ELR (cell line): ENCODE measurements at places on chromosomes 4 and X.

DNA sequence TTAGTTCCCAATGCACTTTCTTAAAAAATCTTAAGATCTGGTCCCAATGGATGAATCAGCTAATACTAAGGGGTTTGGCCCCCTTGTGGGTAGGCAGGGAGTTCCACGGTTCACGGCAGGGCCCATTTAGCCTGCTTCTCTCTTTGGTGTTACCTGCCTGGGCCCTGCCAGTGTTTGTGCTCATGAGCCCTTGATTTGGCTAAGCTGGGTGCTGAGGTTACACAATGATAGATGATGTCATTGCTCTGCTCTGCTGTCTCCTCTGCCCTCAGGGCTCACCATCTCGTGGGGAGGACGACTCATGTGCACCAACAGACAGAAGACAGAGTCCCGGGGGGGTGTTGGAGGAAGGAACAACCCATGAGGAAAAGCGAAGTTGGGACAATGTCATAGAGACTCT is 24.4 kb downstream of the RTL5 start:
- DNase-seq = peak; percentile 69

- DNase-seq = peak; percentile 53
These were observed 739 bp downstream of the LARP1B start for GRCh38 chr4:128061566-128062536.

- DNase-seq = no peak
These were observed 3.7 kb downstream of the CRMP1 start for GRCh38 chr4:5889002-5889696.

DNA sequence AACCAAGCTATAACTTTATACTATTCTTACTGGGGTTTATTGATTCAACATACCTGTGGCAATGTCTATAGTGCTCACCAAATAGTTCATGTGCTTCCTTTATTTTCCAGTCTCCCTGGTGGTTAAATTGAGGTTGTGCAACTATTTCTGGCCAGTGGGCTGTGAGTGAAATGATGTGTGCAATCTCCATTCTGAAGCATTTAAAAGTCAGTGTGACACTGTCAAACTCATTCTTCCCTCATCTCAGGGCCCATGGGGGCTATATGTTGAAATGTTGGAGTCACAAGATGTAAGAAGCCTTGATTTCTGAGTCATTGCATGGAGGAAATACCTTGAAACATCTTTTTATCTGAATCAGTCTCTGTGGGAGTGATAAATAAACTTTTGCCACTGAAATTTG is 414.3 kb upstream of the RPS6KA3 start:
- DNase-seq = peak; percentile 1

DNA sequence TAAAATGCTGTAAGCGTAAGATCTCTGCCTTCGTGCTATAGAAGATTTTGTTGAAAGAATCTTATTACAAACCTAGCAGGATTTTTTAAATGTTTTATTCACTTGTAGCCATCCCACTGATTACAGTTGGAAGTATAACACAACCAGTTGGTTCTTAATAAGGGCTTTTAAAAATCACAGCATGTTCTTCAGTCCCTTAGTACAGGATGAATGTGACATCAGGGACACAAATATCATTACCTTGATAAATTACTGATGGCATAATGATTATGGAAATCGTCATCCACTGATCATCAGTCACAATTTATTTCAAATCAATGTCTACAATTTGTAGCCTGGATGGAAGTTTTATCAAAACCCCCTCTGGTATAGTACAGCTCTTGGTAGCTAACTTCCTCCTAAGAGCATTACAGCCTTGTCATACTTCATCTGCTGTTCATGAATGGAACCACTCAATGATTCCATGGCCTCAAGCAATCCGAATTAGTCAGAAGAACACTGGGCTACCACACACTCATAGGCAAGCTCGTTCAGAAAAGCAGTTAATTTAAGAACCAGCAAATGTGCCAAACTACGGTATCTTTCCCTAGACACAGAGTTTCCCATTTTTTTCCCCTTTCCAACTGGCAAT is 389.2 kb upstream of the TENM3 start:
- DNase-seq = peak; percentile 17

DNA sequence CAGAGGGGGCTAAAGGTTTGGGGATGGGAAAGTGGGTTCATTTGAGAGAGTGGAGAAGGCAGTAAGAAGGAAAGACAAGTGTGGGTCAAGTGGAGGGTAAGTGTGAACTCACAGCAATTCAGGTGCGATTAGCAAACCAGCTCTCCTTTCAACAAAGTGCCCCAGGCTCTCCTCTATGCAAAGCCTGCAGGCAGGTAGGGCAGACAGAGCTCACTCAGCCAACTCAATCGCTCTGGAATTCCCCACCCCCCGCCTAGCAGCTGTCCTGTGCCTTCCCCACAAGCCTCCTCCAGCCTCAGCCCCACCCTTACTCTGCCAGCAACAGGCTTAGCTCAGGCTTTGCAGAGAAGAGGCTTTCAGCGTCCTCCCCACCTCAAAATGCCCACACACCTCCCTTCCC is 14.8 kb upstream of the MAMLD1 start:
- no peak for DNase-seq

GRCh38 chr4:24426557-24426956 is 157.8 kb downstream of the DHX15 start:
- no peak for DNase-seq

GRCh38 chr4:108398316-108398715 is 222.1 kb upstream of the RPL34 start:
- DNase-seq = no peak

DNA sequence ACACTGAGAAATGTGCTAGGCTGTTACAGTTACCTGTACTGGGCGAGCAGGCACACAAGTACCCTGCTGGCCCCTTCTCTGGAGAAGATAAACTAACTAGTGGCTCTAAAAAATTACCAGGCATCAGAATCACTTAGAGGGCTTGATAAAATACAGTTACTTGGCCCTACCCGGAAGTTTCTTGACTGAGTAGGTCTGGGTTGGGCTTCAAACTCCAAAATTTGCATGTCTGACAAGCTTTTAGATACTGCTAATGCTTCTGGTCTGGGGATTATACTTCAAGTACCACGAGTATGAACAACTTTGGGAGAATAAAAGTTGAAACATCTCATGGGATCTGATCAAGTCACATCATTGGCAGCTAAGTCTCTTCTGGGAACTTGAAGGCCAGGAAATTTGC is 30.8 kb downstream of the CEP135 start:
- DNase-seq = no peak

DNA sequence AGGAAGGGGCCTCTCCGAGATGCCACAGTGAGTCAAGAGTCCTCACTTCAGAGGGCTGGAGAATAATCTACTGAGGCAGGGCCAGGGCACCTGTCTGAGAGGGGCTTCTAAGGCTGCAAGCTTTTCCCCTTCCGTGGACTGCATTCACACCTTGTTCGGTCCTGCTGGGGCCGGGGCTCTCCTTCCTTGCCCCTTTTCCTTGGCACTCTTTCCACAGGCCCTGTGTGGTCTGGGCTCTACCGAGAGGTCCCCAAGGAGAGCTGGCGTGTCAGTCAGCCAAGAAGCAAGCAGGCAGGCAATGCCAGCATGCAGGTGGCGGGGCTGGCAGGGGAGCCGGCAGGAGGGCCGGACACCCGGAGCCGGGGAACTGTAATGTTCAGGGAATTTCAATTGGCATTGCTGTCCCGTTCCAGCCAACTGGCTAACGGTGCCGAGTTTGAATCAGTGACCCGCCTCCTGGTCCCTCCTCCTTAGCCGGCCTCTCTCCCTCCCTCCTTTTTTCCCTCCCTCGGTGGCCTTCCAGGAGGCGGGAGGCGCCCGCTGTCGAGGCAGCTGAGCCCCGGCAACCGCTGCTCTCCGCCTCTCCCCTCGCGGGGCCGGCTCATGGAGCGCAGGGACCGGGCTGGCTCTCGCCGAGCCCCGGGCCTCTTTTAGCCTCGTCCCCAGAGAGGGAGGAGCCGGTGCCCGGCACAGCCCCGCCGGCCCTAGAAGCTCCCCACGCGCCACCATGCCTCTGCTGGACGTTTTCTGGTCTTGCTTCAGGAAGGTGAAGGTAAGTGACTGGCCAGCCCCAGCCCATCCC is at the start of gene STARD8:
STARD8 (plus strand) TSS at position 511 of the 802 bp plus-strand sequence; CDS start at position 728, 217 bp downstream.
- peak; percentile 71 for DNase-seq

DNA sequence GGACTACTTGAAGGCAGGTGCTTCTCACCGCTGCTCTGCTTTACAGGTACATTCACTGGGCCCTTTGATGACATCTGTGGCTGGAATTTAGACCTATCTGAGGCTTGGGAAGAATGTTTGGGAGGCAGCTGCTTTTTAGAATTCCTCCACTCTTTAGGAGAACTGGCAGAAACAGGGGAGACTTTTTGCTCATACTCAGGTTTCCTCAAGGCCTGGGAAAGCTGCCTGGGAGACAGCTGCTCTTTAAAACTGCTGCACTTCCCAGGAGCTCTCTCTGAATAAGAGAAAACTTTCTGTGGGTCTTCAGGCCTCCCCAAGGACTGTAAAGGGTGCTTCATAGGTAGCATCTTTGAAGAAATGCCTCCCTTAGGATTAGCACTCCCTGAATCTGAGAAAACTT is 14.3 kb downstream of the CT47C1 start:
- no peak for DNase-seq

DNA sequence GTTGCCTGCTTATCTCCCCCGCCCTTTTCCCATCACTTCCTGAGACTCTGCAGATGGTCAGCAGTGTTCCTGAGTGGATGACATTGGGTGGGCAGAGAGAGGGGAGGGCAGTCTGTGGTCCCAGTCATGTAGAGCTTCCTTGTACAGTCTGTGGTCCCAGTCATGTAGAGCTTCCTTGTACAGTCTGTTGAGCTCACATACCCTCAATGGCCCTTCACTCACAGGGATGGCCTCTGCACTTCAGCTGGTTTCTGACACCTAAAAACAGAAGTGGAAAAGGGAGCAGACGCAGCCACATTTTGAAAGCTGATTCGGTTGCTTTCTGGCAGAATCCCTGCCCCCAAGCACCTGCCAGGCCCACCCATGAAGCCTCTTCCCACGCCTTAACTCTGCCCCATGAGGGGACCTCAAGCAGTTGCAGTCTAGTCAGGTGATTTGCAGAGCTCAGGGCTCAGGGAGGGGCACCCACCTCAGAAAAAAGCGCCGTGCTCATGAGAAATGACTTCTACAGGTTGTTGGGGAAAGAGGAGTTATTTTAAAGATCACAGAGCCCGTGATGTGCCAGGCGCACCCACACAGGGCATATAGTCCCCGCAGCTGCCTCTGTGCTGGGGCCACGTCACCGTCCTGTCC is 3.6 kb upstream of the TMEM271 start:
- DNase-seq = no peak

- DNase-seq = no peak
These were observed 152.2 kb downstream of the NHS start for GRCh38 chrX:17527135-17527701.

DNA sequence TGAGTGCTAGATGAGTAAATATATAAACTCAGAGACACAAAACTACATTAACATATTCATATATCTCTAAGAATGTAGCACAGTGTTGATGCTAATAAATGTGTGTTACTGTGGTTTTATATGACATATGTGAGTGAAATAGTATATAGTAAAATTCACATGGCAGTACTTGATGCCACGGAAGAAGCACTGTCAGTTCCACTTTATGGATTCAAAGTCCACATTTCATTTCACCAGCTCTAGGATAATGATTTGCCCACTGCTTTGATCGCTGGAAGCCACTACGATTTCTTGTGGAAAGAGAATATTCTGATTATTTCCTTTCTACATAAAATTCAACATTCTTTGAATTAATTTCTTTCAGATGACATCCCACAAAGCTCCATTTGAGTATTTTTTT is 181.2 kb downstream of the GBA3 start:
- no peak for DNase-seq

GRCh38 chr4:111945014-111945413 is 200.2 kb upstream of the FAM241A start:
- DNase-seq = no peak

GRCh38 chr4:2340272-2341061 is 78.0 kb downstream of the ZFYVE28 start:
- DNase-seq = no peak

GRCh38 chr4:3683077-3683743 is 83.0 kb upstream of the ADRA2C start:
- DNase-seq = no peak

DNA sequence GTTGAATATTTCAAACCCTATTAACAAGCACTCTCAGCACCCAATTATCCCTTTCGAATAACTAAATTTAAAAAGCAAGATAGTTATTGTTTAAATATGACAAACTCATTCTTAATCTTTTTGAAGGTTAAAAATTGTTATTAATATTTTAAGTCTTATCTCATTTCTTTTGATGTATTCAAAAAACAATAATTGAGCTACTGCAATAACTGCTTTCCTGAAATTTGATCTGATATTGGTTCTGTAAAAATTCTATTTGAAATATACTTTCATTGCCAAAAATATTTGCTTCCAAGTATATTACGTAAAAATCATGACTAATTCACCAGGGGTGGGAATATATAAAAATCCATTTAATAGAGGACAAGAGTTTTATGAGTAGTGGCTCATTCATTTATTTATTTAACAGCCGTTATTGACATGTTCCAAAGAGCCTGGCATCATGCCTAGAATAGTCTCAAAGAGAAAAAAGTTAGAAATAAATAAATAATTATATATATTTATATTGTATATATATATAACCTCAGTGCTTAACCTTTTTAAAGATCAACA is 34.4 kb downstream of the GLRA3 start:
- peak; percentile 48 for DNase-seq

- DNase-seq = no peak
These were observed 113.2 kb downstream of the MID1 start for GRCh38 chrX:10507181-10507580.

DNA sequence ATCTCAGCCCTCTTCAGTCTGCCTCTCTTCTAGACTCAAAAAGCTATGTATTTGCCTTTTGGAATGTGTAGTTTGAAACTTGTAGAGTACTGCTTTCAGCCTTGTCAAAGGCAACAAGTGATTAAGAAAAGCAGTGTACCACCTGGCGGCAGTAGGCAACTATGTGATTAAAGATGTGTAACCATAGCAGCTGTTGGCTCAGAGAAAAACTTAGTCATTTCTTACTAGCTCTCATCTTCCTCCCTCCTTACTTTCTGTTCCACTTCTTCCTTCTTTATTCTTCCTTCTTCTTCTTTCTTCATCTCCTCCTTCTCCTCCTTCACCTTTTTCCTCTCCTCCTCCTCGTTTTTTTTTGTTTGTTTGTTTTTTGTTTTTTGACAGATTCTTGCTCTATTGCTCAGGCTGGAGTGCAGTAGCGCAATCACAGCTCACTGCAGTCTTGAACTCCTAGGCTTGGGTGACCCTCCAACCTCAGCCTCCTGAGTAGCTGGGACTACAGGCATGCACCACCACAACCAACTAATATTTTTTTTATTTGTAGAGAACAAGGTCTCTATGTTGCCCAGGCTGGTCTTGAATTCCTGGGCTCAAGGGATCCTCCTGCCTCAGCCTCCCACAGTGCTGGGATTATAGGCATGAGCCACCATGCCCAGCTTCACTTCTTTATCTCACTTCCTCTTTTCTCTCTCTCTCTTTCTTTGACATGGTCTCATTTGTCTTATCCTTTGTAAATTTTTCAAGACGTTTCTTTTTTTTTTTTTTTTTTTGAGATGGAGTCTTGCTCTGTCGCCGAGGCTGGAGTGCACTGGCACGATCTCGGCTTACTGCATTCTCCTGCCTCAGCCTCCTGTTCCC is 32.6 kb downstream of the ABHD18 start:
- peak; percentile 73 for DNase-seq

DNA sequence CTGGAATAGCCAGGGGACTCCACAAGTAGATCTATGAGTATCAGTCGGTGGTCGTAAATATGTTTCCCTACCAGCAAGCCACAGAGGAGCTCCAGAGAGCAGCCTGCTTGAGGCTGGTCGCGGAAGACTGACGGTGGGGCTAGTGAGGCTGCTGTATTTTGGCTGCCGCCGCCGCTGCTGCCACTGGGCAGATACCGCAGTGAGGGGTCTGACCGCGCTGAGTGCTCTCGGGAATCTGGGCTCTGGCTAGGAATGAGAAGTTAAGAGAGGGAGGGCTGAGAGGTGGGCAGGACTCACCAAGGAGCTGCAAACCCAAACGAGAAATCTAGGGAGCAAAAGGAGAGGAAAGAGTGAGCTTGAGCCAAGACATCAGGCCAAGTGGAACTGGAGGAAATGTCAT is at the start of gene EXOC1L:
EXOC1L (plus strand) TSS at position 157 of the 400 bp plus-strand sequence; CDS start at position 394, 237 bp downstream.
- no peak for DNase-seq
